OCI-LY7 (cell line): ENCODE measurements at places on chromosomes 11 and 22.

DNA sequence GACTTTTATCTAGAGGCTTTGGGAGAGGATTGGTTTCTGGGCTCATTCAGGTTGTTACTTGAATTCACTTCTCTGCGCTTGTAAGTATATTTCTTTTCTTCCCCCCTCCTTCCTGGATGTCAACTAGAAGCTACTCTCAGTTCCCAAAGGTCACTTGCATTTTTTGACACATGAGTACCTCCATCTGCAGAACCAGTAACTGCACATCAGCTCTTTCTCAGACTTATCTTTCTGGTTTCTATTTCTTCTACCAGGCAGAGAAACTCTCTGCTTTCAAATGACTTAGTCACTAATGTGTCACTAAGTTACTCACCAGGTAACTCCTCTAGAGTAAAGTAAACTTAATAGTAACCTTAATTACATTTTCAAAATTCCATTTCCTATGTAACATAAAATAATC lies 773.0 kb upstream of the LUZP2 start:
- DNase-seq = no peak

- DNase-seq = no peak
These were observed 25.3 kb downstream of the ABTB2 start for GRCh38 chr11:34332524-34332923.

DNA sequence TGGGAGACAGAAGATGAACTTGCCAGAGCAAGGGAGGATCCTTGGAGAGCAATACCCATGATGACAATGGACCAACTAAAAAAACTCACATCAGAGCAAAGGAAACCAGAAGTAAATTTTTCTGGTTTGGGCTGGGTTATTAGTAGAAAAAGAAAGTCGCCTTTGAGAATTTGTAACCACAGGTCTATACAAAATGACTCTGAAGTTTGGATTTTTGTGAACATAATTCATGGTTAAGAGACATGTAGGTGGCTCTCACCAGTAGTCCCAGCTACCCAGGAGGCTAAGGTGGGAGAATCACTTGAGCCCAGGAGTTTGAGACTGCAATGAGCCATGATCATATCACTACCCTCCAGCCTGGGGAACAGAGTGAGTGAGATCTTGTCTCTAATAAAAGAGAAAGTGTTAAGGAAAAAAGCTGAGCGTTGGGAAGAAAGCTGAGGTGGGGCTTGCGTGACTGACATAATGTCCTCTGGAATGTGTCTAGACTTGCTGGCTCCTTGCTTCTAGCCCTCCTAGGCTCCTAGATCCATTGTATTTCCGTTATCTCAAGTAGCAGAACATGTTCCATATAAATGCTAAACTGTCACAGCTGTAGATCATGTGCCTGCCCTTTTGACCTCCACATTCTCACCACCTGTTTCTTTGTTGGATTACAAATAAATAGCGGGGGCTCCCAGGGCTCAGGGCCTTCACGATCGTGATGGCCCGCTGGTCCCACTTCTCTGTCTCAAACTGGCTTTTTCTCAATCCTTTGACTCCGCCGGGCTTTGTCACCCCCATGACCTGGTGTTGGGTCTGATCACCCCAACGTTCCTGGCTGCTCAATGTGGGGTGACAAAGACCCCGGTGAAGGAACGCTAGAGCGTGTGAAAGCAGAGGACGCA lies 56.2 kb upstream of the SC5D start:
- no peak for DNase-seq

GRCh38 chr11:16434036-16434435 lies 77.7 kb upstream of the SOX6 start:
- DNase-seq = no peak

DNA sequence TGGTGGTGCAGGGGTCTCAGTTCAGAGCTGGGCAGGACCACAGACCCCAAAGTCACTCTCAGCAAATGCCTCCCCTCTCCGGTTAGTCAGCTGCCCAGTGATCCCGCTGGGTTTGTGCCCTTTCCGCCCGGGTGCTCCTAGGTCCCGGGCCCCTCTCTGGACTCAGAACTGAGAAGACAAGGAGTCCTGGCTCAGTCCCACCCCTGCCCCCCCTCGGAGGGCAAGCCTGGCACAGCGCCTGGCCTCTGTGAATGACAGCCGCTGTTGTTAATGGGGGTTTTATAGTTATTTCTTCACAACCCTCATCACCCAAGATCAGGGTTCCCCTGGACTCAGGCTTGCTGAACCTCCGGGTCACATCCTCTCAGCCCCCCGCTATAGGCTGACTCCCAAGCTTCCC lies 47.6 kb downstream of the ELFN2 start:
- no peak for DNase-seq

- no peak for DNase-seq
These were observed 16.0 kb downstream of the TNRC6B start for GRCh38 chr22:40193429-40194421.

DNA sequence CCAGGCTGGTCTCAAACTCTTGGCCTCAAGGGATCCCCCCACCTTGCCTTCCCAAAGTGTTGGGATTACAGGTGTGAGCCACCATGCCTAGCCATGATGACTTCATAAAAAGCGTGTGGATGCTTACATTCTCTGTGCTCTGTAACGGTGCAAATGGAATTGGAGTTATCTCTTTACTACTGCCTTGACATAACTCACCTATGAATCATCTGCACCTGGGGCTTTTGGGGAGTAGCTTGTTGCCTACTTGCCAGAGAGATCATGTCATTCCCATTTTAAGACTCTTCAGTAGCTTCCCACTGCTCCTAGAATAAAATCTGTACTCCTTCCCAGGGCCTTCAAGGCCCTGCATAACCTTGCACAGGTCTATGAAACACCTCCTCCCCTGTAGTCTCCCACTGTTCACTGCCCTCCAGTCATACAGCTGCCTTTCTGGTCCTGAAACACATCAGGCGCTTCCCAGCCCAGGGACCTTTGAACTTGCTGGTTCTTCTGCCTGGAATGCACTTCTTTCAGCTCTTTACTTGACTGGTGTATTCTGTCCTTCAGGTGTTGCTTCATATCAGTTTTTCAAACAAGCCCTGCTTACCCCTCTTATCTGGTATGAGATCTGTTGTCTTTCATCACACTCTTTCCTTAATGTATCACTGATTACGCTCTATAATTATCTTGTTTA lies 19.6 kb upstream of the MOGAT2 start:
- no peak for DNase-seq

GRCh38 chr22:19046719-19047609 lies 75.2 kb downstream of the DGCR2 start:
- DNase-seq = no peak
